ENCODE measurements at places on chromosomes 2 and 18.

- DNase-seq = peak; percentile 3
Observed at GRCh38 chr2:24050041-24050979, 769 bp downstream of the FKBP1B start.

- DNase-seq = no peak
Observed at GRCh38 chr2:240298803-240299709, 136.4 kb upstream of the GPC1 start.

- no peak for DNase-seq
Observed at GRCh38 chr2:145625111-145625510, 1105.2 kb upstream of the ZEB2 start.

DNA sequence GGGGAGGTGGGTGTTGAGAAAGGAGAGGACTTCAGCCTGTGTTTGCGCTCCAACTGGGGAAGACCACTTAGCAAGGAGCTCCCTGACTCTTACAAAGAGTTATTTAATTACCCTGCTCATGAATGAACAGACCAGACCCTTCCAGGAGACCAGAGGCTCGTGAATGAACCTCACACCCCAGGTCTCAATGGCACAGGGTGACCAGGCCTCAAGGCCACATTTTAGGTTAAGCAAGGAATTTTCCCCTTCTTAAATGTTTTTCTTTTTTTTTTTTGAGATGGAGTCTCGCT lies 25.3 kb downstream of the SMAD7 start:
- DNase-seq = no peak

All from AG10803 (cell line).